Astrocyte (in vitro differentiated cells and primary cell): ENCODE measurements at places on chromosomes 5 and 9. TPM values are rescaled to one million over a fixed set of nuclear protein-coding genes. Genes with fewer than 3 reads are reported as not detected.

F12 gene
- total RNA-seq: 2.8 and 3.0 TPM in 2 replicates

INPP5E gene
- total RNA-seq: 12.6 and 13.2 TPM in 2 replicates

SNAPC3 gene
- total RNA-seq: 39.6 and 40.3 TPM in 2 replicates

PCDHA11 gene
- total RNA-seq: 4.9 and 5.8 TPM in 2 replicates

DNA sequence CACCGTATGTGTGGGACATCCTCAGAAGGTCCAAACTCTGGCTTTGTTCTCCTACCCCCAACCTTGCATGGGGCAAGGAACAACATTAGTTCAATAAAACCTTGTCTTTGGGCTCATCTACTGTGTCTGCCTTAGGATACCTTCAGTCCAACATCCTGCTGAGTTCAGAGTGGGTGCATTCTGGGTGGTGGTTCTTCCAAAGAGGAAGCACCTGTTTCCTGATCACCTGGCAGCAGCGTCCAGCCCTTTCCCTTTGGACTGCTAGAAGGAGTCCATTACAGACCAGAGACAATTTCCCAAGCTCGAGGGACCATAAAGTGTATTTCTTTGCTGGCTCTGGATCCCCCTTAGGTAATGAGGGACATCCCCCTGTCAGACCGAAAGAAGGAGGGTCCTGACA lies 154.1 kb downstream of the SEMA6A start:
- no peak overlapping the region for H3K4me3 ChIP-seq
- DNase-seq: no peak
- H3K36me3 ChIP-seq: no peaks in the 10 kb centered on the region
- no peak overlapping the region for H3K27ac ChIP-seq

GRCh38 chr5:110496276-110496675 lies 230.2 kb downstream of the TMEM232 start:
- no peaks in the 10 kb centered on the region for H3K27me3 ChIP-seq
- H3K4me3 ChIP-seq: no peak overlapping the region
- no peaks in the 10 kb centered on the region for H3K4me1 ChIP-seq

- peaks cover 69% of the 10 kb centered on the region for H3K4me1 ChIP-seq
- no peaks in the 10 kb centered on the region for H3K36me3 ChIP-seq
- peak; percentile 93 for DNase-seq
- peak overlapping the region; percentile 100 for H3K27ac ChIP-seq
- peak overlapping the region; percentile 35 for H3K4me3 ChIP-seq
- no peaks in the 10 kb centered on the region for H3K27me3 ChIP-seq
Observed at GRCh38 chr9:113620377-113621161, 157.0 kb downstream of the RGS3 start.
